T-helper 17 cell (primary cell): ENCODE measurements at places on chromosomes 1 and 21. TPM values are rescaled to one million over a fixed set of nuclear protein-coding genes. Genes with fewer than 3 reads are reported as not detected.

- peaks cover 48% of the 10 kb centered on the region for H3K4me1 ChIP-seq
- peak within 1 kb of the TSS; percentile 92 for H3K4me3 ChIP-seq
- H3K27me3 ChIP-seq: no peaks in the 10 kb centered on the region
- H3K36me3 ChIP-seq: no peaks in the 10 kb centered on the region
Measured at GRCh38 chr1:23743287-23744152, at the start of gene ELOA. TSS of gene ELOA (plus strand) at chr1:23743471. CDS start at chr1:23743504, 33 bp downstream.

- no peak for DNase-seq
- no peaks in the 10 kb centered on the region for H3K27me3 ChIP-seq
- no peak overlapping the region for H3K27ac ChIP-seq
- H3K4me3 ChIP-seq: no peak overlapping the region
- H3K4me1 ChIP-seq: no peaks in the 10 kb centered on the region
Measured at GRCh38 chr1:217009376-217009775, 286.1 kb upstream of the ESRRG start.

Gene GUCA2B
- total RNA-seq: not detected

Gene S100PBP
- total RNA-seq: 32.5 TPM

DNA sequence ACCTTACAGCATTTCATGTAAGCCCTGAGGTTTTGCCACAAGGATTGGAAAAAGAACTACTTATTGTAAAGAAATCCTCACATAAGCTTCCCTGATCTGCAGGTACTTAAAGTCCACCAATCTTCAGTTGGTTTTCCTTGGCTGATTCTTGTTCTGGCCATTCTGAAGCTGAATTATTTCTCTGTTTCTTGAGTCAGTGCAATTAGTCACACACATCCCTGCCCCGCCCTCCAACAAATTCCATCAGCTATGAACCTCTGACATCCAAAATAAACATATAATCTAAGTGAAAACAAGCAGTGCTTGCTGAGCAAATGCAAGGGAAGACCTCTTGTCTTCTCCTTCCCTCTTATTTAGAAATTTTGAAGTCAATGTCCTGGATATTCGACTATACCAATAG, 8.2 kb upstream of the FNDC7 start:
- no peak overlapping the region for H3K4me3 ChIP-seq
- peaks cover 8% of the 10 kb centered on the region for H3K36me3 ChIP-seq
- H3K27ac ChIP-seq: peak overlapping the region; percentile 94
- peaks cover 38% of the 10 kb centered on the region for H3K4me1 ChIP-seq

- DNase-seq: no peak
- H3K27me3 ChIP-seq: no peaks in the 10 kb centered on the region
- H3K27ac ChIP-seq: no peak overlapping the region
- no peak overlapping the region for H3K4me3 ChIP-seq
- no peaks in the 10 kb centered on the region for H3K36me3 ChIP-seq
- peaks cover 14% of the 10 kb centered on the region for H3K4me1 ChIP-seq
Measured at GRCh38 chr1:97787231-97787630, 133.6 kb downstream of the DPYD start.

- no peaks in the 10 kb centered on the region for H3K36me3 ChIP-seq
- H3K27ac ChIP-seq: peak overlapping the region; percentile 69
- peak overlapping the region; percentile 93 for H3K4me3 ChIP-seq
- no peaks in the 10 kb centered on the region for H3K27me3 ChIP-seq
- no peak for DNase-seq
Measured at GRCh38 chr1:211831558-211832323, 1.2 kb upstream of the LPGAT1 start.

Gene PMVK
- total RNA-seq: 19.9 TPM

- peak overlapping the region; percentile 37 for H3K27ac ChIP-seq
- no peak overlapping the region for H3K4me3 ChIP-seq
- H3K27me3 ChIP-seq: peaks cover 84% of the 10 kb centered on the region
- H3K36me3 ChIP-seq: peaks cover 9% of the 10 kb centered on the region
Measured at GRCh38 chr1:90713741-90714509, 3.2 kb downstream of the BARHL2 start.

GRCh38 chr1:71231751-71232150, 150.9 kb upstream of the ZRANB2 start:
- H3K27me3 ChIP-seq: no peaks in the 10 kb centered on the region
- no peaks in the 10 kb centered on the region for H3K4me1 ChIP-seq
- no peak overlapping the region for H3K4me3 ChIP-seq
- H3K27ac ChIP-seq: no peak overlapping the region
- DNase-seq: no peak

Gene ICOSLG
- total RNA-seq: 9.4 TPM

Gene HSD3B2
- not detected for total RNA-seq

DNA sequence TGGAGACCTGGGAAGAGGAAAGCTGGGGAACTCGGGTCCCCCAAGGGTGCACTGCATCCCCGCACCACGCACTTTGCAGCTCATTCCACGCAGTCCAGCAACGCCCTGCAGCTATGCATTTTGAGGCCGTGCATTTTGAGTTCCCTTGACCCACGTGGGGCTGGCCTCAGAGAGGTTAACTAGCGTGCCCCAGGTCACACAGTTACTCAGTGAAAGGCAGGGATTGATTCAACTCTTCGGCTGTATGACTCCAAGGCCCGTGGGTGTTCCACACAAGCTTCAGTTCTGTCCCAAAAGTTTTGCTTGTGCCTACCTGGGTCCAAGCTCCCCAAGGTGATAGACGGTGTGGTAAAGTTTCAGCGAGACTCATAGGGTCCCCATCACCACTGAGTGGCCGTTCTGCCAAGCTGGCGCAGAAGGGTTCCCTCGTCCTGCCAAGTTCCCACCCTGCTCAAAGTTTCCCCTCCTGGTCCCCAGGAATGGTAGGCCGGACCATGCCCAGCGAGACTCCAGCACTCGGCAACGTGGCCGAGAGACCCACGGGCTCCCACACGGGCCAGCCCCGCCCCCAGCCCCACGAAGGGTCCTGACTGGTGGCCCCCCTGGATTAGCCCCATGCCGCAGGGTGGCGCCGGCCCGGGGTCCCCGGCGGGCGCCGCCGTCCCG, 611 bp downstream of the HSPG2 start:
- H3K4me1 ChIP-seq: peaks cover 14% of the 10 kb centered on the region
- peak overlapping the region; percentile 76 for H3K4me3 ChIP-seq
- H3K36me3 ChIP-seq: peaks cover 4% of the 10 kb centered on the region
- no peak for DNase-seq
- H3K27me3 ChIP-seq: peaks cover 26% of the 10 kb centered on the region
- H3K27ac ChIP-seq: no peak overlapping the region

DNA sequence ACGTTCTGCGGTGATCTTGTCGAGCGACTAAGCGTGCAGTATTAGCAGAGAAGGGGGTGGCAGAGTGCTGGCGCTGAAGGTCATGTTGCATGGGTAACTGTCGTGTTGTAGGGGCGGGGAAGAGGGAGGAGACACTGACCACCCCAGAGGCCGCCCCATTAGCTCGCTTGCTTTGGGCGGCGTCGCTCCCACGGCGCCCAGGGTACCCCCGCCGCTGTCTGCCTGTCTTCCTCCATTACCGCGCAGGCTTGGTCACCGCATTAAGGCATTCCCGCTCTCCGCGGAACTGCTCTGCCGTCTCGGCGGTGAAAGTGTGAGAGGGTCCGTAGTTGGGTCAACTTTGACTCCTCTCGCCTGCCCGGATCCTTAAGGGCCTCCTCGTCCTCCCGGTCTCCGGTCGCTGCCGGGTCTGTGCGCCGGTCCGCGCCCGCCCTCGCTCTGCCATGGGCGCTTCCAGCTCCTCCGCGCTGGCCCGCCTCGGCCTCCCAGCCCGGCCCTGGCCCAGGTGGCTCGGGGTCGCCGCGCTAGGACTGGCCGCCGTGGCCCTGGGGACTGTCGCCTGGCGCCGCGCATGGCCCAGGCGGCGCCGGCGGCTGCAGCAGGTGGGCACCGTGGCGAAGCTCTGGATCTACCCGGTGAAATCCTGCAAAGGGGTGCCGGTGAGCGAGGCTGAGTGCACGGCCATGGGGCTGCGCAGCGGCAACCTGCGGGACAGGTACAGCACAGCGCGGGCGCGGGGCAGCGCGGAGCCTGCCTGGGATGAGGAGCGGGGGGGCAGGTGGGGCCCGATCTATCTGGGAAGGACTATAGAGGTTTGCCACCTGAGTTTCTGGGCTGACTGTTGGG, at the start of gene MTARC2:
Gene MTARC2 (plus strand): TSS at position 234 of the 846 bp plus-strand sequence. CDS start 210 bp downstream, at position 444.
- no peak within 1 kb of the TSS for H3K27ac ChIP-seq
- H3K4me1 ChIP-seq: peaks cover 13% of the 10 kb centered on the region
- peak within 1 kb of the TSS; percentile 70 for H3K4me3 ChIP-seq
- no peaks in the 10 kb centered on the region for H3K36me3 ChIP-seq
- DNase-seq: no peak

DNA sequence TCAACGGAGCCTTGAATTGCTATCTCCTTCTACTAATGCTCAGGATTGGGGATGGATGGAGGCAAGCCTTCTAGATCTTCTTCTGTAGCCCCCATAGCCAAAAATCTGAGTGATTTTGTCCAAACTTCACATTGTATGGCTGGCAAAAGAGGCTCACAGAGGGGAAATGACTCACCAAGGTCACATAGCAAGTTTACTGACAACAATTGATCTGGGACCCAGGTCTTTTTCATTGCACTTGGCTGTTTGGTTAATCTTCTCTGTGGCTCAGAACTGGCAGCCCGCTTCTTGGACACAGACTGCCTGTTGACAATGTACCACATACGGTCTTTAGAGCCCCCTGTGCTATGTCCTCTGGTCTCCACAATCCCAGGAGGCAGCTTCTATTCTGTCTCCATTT, 3.0 kb upstream of the LACTBL1 start:
- no peak overlapping the region for H3K4me3 ChIP-seq
- peaks cover 11% of the 10 kb centered on the region for H3K4me1 ChIP-seq
- DNase-seq: no peak
- H3K27me3 ChIP-seq: peaks cover 56% of the 10 kb centered on the region
- H3K36me3 ChIP-seq: no peaks in the 10 kb centered on the region

DNA sequence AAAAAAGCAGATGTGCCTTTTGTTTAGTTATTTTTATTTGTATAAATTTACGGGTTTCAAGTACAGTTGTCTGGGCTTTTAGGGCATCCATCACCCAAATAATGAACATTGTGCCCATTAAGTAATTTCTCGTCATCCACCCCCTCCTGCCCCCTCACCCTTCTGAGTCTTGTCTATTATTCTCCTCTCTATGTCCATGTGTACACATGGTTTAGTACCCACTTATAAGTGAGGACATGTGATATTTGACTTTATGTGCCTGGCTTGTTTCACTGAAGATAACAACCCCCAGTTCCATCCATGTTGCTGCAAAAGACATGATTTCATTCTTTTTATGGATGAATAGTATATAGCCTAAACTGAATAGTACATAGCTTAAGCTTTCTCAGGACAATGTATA, 189.2 kb downstream of the ZP4 start:
- no peak for DNase-seq
- H3K27ac ChIP-seq: no peak overlapping the region
- H3K4me1 ChIP-seq: no peaks in the 10 kb centered on the region
- no peak overlapping the region for H3K4me3 ChIP-seq
- no peaks in the 10 kb centered on the region for H3K36me3 ChIP-seq

DNA sequence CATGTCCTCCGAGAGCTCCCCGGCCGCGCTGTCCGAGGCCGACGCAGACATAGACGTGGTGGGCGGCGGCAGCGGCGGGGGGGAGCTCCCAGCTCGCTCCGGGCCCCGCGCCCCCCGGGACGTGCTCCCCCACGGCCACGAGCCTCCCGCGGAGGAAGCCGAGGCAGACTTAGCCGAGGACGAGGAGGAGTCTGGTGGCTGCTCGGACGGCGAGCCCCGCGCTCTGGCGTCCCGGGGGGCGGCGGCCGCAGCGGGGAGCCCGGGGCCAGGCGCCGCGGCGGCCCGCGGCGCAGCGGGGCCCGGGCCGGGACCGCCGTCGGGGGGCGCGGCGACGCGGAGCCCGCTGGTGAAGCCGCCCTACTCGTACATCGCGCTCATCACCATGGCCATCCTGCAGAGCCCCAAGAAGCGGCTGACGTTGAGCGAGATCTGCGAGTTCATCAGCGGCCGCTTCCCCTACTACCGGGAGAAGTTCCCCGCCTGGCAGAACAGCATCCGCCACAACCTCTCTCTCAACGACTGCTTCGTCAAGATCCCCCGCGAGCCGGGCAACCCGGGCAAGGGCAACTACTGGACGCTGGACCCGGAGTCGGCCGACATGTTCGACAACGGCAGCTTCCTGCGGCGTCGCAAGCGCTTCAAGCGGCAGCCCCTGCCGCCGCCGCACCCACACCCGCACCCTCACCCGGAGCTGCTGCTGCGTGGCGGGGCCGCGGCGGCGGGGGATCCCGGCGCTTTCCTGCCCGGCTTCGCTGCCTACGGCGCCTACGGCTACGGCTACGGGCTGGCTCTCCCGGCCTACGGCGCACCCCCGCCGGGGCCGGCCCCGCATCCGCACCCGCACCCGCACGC, 547 bp downstream of the FOXD2 start:
- H3K4me1 ChIP-seq: peaks cover 22% of the 10 kb centered on the region
- no peaks in the 10 kb centered on the region for H3K36me3 ChIP-seq
- peak overlapping the region; percentile 84 for H3K4me3 ChIP-seq
- H3K27me3 ChIP-seq: no peaks in the 10 kb centered on the region
- DNase-seq: no peak
- H3K27ac ChIP-seq: no peak overlapping the region

Gene SLC45A3
- total RNA-seq: 1.7 TPM

Gene KCNE2
- not detected for total RNA-seq

DNA sequence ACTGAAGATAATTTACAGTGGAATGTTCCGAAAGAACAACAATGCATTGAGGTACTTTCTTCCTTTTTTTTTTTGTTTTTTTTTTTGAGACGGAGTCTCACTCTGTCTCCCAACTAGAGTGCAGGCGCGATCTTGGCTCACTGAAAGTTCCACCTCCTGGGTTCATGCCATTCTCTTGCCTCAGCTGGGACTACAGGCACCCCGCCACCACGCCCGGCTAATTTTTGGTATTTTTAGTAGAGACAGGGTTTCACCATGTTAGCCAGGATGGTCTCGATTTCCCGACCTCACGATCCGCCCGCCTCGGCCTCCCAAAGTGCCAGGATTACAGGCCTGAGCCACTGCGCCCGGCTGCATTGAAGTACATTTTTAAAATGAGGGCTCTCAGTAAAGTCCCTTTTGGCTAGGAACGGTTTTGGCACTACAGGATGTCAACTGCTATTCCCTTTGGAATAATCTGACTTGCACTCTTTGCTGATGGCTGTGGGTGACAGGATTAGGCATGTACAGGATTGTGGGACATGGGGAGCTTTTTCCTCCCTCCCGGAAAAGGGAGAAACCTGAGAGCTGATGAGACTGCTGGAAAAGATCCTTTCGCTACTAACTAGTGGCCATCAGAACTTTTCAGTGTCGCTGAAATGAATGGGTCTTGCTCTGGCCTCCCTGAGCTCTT, 56.9 kb upstream of the EDEM3 start:
- peak overlapping the region; percentile 83 for H3K27ac ChIP-seq
- no peak for DNase-seq
- H3K4me1 ChIP-seq: peaks cover 4% of the 10 kb centered on the region
- peaks cover 2% of the 10 kb centered on the region for H3K36me3 ChIP-seq
- no peak overlapping the region for H3K4me3 ChIP-seq

DNA sequence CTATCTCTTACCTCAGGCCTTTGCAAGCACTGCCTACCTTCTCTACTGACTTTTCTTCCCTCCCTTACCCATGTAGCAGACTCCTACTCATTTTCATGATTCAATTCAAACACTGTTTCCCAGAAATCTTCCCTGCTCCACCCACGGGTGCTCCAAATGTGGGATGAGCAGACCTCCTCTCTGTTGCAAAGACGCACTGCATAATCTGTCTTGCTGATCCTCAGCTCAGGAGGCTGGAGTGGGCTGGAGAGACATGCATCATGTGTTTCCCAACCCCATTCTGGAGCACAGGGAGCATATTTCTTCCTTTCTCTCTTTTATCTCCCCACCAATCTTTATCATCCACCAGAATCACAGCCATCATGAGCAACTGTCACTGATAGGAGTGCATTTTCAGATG, 459.9 kb upstream of the NFIA start:
- H3K4me3 ChIP-seq: no peak overlapping the region
- no peak overlapping the region for H3K27ac ChIP-seq
- H3K27me3 ChIP-seq: peaks cover 12% of the 10 kb centered on the region
- no peaks in the 10 kb centered on the region for H3K36me3 ChIP-seq
- no peaks in the 10 kb centered on the region for H3K4me1 ChIP-seq

Gene FAM72B
- 2.2 TPM for total RNA-seq
